Small intestine (tissue), 16 donors: ENCODE measurements at places on chromosomes 1 and 21.

DNA sequence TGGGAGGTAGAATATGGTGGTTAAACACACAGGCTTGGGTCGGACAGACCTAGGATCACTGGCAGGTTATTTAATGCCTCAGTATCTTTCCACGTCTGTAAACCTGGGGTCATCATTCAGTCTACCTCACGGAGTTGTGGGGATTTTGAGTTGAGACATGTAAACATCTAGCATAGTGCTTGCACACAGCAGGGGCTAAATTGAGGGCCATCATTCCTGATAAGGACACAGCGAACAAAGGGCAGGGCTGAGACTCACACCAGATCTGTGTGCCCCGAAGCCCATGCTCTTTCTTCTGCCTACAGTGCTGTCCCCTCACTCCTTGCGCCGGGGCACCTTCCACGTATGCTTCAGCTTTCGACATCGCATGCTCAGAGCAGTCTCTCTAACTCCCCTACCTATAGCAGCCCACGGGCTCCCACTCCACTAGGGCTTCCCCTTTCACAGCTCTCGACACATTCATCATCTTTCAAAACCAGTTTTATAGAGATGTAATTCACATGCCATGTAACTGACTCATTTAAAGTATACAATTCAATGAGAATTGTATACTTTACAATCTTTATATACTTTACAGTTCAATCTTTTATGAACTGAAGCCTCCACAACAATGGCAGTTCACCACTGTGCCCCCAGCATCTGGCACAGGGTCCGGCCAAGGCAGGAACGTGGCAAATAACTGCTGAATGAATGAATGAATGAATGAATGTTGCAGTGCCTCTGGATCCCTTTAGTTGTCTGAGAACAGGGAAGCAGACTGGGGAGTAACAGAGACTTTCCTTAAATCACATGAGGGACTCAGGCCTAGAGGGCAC is 48.0 kb downstream of the GPR161 start:
- peak; percentile 44 for DNase-seq

GRCh38 chr21:25179116-25179515 is 428.2 kb downstream of the MRPL39 start:
- no peak for DNase-seq

- no peak for DNase-seq
These were observed 1382.2 kb upstream of the B3GALT2 start for GRCh38 chr1:194568610-194569009.

- no peak for DNase-seq
These were observed 2.3 kb downstream of the CD53 start for GRCh38 chr1:110875216-110875731.

- DNase-seq, result no peak
These were observed 76.0 kb upstream of the VANGL1 start for GRCh38 chr1:115565791-115566190.

DNA sequence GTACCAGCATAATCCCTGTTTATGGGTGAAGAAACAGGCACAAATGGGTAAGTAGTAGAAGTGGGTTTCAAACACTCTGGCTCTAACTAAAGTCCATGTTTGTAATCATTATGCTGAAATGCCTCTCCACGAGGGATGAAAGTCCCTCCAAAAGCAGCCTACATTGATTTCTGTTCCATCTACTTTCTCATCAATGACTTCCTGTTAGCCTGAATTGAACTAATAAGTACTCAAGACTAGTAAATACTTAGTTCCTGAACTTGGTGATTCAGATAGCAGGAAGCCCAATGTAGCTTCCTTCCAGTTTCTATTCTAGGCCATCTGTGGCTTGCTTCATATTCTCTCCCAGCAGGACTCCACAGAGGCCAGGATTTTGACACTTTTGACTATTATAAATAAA is 11.3 kb upstream of the BACH1 start:
- peak; percentile 46 for DNase-seq

GRCh38 chr1:49416758-49417157 is 607.0 kb downstream of the AGBL4 start:
- no peak for DNase-seq

DNA sequence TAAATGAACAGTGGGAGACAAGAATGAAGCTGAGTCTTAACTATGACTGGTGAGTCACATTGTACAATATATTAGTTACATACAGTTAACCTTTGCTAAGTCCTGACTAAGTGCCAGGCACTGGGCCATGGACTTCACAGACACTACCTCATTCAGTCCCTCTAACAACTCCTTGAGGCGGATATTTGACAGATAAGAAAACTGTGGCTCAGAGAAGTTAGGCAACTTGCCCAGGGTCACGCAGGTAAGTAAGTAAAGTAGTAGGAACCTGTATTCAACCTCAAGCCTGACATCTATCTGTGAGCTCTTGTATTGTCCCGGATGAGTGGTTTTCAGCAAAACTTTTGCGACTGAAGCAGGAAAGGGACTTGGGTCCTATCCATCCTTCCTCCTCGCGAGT is 62.1 kb downstream of the GNG12 start:
- DNase-seq, result peak; percentile 27

DNA sequence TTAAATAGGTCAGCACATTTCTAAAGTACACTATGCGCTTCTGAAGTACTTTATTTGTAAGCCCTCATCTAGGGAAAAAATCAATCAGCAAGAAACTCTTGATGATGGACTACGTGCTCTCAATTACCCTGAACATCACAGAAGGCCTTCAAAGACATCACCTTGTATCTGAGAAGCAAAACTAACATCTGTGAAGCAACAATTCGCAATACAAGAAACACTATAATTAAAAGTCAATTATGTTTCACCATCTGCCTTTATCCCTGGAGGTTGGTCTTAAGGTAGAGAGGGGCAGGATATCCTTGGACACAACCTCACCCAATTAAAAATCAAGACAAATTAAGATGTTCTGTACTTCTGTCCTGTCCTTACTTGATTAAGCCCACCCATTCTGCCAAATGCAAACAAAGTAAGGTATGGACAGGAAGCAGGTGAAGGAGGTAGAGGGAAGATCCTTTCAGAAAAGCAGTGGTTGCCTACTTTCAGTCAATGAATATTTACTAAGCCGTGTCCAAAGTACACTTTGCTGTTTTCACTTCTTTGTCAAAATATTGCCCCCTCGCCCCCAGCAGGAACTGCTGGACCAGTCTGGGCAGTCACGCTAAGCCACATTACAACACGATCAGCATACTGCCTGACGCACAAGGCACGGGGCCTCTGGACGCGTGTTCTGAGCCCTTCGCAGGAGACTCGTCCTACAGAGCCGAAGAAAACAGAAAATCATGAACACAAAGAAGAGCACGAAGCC is 887 bp downstream of the SLC19A2 start:
- DNase-seq, result peak; percentile 58

GRCh38 chr1:238177960-238178645 is 287.4 kb upstream of the ZP4 start:
- no peak for DNase-seq

- peak; percentile 1 for DNase-seq
These were observed 852.9 kb upstream of the ADGRL4 start for GRCh38 chr1:79859212-79859948.

DNA sequence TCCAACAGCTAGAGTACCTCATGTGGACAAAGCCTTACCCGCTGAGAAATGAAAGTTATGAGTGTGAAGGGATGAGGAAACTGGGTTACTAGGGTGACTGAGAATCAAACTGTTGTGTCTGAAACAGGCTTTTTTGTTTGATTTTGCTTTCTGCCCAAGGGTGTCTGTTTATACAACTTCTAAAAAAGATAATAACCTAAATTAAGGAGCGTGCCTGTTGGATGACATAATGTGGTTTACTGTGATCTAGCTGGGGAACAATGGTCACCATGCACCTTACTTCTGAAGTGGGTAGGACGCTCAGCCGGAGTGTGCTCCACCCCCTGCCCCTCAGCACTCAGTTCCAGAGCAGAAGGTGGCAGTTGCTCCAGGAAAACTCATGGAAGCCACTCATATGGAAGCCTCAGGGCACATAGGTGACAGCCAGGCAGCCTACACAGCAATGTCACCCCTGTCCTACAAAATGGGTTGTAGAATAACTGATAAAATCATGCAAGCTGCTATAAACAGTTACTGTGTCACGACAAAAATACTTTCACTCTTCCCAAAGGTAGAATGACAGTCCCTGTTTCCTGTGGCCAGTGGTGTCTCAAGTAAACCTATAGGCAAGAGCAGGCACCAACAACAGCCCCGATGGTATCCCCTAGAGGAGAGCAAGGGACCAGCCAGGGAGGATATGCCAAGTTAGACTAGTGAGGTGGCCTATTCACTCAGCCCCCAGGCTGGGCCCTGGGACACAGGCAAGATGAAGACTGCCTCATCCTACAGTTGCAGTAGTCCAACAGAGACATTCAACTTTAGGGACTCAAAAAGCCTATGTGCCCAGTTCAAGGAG is 29.3 kb downstream of the SIPA1L2 start:
- DNase-seq, result no peak

DNA sequence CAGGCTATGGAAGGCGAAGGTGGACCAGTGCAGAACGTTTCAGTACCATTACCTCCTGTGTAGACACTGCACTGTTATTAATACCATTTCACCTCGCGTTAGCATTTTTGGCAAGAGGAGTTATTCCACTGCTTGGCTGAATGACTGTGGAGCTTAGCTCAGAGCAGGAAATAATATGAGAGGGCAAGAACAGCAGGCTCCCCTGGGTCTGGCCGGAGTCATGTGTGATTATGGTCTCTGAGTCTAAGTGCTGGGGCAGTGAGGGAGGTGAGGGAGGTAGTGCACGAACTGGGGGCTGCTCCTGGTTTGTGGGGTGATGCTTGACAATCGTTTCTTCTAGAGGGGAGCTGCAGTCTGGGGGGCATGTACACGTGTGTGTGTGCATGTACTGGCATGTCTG is 82.9 kb downstream of the MDM4 start:
- DNase-seq, result no peak

DNA sequence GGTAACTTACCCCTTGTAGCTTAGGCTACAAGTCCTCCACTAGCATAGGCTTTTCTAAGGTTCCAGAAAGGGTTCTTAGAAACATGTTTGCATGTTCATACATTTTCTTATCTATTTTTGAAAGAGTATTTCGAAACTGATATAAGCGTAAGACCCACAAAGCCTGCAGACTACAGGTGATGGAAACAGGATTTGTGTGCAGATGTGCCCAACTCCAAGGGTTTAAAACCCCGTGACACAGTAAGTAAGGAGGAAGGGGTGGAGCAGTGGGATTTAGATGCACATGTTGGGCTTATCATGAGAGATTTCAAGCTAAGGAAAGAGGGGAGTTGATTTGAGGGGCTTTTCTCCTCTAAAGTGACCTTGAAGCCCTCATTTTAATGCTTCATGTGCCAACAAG is 164.7 kb downstream of the LTN1 start:
- no peak for DNase-seq

DNA sequence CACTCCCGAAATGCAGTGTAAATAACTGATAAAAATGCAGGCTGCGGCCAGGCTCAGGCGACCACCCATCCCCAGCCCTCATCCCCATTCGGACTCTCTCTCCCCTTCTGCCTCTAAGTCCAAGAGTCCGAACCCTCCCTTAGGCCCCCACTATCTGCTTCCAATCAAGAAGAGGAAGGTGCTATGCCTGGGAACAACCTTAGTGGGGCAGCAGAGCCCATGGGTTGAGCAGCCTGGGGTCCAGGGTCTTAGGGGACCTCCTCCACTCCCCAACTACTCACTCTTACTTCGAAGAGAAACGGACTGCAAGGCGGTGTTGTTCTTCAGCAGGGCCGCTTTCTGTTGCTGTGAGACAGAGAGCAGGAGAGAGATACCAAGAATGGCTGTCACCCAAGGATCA is 12.2 kb downstream of the ARHGEF2 start:
- no peak for DNase-seq

DNA sequence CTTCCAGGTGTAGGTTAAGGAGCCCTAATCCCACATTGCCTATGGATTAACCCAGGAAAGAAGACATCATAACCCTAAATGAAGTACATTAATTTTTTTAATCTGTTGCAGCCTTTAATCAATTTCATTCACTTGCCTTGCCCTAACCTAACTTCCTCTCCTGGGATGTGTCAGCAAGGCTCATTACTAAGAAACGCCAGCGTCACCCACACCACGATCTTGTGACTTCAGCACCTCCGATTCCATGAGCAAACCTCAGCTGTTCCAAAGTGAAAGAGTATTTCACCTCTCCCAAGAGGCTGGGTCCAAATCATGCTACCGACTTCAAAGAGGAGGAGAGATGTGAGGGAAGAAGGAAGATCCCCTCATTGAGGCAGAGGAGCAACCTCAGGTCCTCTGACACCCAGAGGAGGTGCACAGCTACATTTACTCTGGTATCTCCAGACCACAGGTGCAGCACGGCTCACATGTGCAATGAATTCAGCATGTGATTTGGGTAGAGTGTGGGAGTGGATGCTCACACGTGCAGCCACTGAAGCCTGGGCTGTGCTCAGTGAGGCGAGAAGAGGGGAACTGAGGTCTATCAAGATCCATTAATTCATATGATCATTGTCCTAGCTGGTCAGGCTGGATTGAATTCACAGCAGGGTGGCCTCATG is 134.1 kb downstream of the SLC30A10 start:
- DNase-seq, result no peak

DNA sequence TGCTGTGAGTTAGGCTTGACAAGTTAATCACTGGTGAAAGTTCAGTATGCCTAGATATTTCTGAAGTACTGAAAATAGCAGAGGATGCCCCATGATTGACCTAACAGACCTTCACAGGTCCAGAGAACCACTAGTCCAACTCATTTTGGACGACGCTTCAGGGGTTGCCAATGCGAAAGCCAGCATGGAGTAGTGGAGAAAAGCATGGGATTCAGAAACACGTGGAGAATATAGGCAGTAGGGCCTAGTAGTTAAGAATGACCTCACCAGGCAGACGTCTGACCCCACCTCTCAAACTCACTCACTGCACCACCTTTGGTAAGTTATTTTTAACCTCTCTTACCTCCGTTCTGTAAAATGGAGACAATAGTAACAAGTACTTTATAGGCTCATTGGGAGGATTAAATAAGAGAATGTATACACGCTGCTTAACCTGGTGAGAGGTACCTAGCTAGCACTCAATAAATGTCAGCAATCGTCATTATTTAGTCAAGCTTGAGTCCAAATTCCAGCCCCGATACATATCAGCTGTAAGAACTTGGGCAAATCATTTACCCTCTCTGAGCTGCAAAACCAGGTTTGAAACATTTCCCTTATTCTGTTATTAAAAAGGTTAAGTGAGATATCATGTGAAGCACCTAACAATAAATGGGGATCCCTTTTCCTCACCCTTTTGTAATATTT is 13.2 kb downstream of the PLPP3 start:
- DNase-seq, result peak; percentile 69

- no peak for DNase-seq
These were observed 803.7 kb downstream of the KCNT2 start for GRCh38 chr1:195804547-195804946.

DNA sequence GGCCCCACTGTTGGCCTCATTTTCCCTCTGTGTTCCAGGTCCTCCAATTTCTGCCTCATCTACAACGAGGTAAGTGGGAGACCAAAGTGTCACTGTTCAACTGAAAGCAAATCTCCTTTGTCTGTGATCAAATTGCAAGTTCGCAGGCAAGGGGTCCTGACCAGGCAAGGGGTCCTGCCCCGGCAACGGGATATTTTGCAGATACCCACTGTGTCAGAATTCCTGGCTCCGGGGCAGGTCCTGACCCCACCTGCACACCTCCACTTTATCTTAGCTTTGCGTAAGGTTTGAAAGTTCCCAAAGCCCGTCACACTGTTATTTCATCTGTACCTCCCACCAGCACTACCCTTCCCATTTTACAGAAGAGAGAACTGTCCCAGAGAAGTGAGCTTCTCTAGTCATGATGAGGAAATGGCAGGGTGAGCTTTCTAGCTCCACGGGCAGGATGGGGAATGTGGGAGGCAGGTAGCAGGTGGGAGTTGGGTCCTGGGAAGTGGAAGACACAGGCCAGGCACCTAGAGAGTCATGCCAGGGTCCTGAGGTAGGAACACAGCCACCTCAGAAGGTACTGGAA is 32.0 kb upstream of the CSF1 start:
- no peak for DNase-seq
